ENCODE measurements at places on chromosomes 2 and 18.

DNA sequence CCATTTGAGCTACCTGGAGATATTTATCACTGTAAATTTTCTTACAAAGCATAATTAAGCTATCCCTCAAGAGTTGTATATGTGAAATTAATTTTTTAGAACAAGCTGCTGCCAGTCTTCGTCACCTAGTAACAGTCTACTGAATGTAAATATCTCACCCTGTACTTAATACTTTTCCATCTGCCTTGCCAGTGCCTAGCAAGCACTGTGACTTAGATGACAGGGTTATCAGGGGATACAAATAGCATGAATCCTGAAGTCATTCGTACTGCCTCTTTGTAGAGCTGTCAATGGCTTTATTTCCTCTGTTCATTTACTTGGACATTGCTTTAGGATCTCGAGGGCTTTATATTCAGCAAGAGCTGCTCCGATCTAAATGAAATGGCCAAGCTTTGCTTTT is 763.6 kb downstream of the ADCYAP1 start:
- no peak for DNase-seq

- DNase-seq = no peak
These were observed 3.0 kb downstream of the CLEC4F start for GRCh38 chr2:70817284-70817954.

GRCh38 chr2:214542295-214542694 is 131.4 kb downstream of the VWC2L start:
- no peak for DNase-seq

DNA sequence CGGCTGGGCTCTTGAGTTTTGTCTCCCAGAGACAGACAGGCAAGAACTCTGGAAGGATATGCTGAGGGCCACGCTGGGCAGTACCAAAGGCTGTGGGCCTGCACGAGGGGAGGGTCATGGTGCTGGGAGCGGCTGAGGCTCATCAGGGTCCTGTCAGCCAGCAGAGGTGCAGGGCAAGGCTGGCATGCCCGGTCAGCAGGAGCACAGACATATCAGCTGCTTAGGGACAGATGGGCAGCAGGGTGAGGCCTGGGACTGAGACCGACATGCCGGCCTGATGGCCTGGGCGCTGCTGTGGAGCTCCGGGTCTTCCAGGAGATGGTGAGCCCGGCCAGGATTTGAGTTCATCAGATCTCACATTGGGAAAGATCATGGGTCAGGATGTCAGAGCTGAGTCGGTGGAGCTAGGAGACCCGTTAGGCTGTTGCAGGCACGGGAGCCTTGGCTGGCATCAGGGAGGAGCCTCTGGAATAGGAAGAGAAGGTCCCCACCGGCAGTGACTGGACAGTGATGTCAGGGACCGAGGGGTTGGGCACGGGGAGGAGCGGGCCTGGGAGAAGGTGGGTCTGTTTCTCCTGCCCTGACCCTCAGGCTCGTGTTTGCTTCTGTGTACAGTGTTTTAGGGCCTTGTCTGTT is 18.8 kb downstream of the CNDP2 start:
- no peak for DNase-seq

DNA sequence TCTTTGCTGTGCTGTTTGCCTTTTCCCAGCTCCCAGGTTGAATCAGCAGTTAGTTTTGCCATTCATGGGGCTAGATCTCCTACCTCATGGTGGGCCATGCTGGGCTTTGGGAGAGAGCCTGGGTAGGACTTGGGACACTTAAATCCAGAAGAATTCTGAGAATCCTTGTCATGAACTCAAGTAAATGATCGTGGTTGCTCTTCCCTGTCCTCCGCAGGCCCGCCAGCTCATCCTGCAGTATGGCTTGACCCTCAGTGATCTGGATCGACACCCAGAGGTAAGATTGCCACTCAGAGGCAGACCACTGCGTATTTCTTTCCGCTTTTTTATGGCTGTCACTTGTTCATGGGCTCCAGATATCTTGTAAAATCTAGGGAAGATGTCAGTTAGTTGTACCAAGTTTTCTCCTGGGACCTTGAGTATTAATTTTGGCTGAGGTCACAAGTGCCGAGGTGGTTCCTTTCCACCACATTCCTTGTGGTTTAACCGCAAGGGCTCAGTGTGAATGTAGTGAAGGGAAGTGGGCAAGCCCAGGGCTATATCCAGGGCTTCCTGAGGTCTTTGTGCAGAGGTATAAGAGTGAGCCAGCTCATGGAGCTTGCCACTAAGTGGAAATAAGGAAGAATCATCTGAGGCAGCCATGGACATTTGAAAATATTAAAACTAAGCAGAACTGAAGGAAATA is 37.7 kb downstream of the RPIA start:
- DNase-seq = no peak

DNA sequence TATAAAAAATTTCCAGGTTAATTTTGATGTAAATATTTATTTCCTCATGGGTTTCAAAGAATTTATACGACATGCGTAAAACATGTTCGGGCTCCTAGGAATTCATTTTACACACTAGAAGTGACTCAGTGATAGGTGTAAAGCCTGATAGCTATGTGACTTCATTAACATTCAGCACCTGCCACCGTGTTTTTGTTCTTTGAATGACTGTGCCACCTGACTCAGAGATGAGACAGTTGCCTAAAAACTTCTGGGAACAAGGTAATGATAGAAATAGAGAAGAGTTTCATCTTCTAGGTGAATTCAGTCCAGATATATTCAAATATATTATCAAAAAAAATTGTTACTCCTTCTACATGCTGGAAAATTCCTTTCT is 10.0 kb downstream of the IL1R2 start:
- DNase-seq = no peak

- DNase-seq = peak; percentile 25
These were observed 48.5 kb downstream of the IL1R2 start for GRCh38 chr2:102040229-102040628.

- no peak for DNase-seq
These were observed 214.6 kb upstream of the HAAO start for GRCh38 chr2:43006834-43007543.

- no peak for DNase-seq
These were observed 209.8 kb downstream of the PHLPP1 start for GRCh38 chr18:62925031-62925688.

DNA sequence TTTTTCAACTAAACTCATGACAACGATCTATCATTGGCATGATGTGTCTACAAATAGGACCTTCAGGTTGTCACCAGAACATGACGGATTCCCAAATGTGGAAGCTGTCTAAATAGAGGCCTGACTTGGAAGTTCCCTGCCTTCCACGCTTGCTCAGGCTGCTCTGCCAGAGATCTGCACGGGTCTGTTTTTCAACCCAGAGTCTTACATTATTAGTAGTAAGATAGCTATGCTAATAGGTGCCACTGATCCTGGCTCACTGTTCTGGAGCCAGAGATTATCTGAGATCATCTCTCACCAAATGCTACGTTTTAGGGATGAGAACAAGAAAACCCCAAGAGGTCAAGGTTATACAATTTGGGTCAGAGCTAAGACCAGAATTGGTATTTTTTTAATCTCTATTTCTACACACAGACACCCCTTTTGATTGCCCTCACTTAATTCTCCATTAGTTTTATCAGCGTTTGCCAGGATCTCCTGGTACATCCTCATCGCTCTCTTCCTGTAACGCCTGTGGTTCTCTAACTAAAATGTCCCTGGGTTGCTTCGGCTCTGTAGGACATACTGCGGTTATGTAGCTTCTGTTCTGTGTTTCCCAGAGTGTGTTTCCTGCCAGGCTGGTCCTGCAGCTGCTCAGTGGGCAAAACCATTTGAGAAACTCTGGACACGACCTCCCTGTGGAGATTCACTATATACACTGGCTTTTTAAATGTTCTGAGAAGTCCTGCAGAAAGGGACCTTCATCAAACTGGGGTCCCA is 5.7 kb downstream of the CDC42EP3 start:
- peak; percentile 38 for DNase-seq

DNA sequence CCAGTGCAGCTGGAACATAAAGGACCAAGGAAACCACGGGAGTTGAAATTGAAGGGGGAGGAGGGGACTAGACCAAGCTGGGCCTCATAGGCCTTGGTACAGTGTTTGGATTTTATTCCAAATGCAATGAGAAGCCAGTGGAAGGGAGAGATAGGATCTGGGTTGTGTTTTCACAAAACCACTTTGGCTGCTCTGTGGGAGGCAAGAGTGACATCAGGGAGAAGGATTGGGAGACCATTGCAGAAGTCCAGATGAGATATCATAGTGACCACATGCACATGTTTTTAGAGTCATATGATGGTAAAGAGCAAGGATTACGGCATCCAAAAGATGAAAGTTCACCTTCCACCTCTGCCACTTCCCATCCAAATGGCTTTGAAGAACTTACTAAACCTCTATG is 210.2 kb downstream of the PAX3 start:
- DNase-seq = no peak

GRCh38 chr2:159163930-159164329 is 122.6 kb downstream of the WDSUB1 start:
- no peak for DNase-seq

DNA sequence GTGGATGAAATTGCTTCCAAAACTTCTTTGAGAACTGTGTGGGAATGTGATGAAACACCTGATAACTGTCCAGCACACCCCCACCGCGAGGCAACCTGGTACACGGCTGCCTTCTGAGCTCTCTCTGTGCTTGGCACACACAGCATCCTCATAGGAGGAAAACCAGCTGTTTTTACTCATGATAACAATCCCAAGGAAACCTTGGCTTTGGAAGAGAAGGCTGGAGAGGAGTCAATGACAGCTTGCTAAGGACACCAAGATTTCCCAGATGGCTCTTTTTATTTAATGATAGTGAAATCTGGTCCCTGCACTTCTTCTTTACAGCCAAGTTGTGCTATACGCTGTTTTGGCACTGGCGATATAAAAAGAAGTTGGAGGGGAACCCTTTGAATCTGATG is 232.5 kb upstream of the FN1 start:
- DNase-seq = no peak

DNA sequence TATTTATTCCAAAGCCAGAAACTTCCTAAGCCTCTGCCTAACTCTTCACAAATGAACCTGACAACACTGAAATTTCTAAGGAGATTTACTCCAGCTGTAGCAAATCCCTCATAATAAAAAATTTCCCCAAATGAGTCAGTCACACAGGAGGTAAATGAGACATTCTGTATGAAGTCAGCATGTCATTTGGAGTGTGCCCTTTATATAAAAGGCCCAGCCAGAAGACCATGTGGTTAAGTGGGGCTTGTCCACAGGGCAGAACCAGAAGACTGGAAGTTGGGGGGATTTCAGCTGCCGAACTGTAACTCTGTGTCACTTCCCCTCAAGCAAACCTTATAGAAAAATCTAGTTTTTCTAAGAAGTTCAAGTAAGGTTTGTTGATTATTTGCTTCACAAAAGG is 30.2 kb downstream of the NRP2 start:
- DNase-seq = peak; percentile 37

- no peak for DNase-seq
These were observed 104.9 kb upstream of the ITPRID2 start for GRCh38 chr2:181786371-181787228.

DNA sequence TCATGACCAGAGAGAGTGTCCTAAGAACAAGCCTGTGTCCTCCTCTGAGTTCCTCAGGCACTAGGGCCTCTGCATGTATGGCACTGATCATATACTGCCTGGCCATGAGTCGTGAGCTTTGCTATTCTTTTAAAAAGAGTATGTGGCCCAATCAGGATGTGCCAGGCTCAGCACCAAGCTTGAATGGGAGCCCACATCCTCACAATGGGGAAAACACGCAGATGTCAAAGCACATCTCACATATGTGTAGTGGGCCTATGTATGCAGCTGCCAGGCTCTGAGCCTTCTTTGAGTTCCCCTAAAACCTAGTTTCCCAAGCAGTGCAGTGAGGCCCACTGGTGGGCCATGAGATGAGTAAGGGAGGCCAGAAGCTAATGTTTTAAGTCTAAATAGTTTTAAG is 69.9 kb upstream of the SLC1A4 start:
- no peak for DNase-seq

DNA sequence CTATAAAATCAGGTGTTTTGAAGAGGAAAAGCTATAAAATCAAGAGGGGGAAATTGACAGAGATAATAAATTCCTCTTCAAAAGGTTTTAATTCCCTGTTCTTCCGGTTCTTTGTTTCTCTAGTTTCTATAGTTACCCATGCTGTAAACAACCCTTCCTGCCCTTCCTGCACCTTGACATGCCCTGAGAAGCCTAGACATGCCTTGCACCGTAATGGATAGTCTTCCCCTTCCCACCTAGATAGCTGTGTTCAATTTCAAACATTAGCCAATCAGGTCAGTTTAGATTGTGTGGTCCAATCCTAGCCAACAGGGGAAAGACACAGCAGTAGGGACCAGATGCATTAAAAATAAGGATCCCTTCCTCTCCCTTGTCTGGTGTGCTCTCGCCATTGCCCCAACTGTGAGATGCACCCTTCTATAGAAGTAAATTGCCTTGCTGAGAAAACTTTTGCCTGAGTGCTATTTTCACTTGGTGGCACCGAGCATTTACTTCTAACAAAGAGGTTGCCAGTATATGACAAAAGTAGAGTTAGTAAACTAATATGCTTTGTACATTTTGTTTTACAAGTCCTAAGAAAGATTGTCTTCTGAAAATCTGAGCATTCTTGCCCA is 27.1 kb downstream of the SULT1C4 start:
- no peak for DNase-seq

GRCh38 chr2:137986268-137986667 is 22.0 kb downstream of the HNMT start:
- no peak for DNase-seq

GRCh38 chr2:219350710-219351221 is 18.2 kb upstream of the RESP18 start:
- DNase-seq = no peak

DNA sequence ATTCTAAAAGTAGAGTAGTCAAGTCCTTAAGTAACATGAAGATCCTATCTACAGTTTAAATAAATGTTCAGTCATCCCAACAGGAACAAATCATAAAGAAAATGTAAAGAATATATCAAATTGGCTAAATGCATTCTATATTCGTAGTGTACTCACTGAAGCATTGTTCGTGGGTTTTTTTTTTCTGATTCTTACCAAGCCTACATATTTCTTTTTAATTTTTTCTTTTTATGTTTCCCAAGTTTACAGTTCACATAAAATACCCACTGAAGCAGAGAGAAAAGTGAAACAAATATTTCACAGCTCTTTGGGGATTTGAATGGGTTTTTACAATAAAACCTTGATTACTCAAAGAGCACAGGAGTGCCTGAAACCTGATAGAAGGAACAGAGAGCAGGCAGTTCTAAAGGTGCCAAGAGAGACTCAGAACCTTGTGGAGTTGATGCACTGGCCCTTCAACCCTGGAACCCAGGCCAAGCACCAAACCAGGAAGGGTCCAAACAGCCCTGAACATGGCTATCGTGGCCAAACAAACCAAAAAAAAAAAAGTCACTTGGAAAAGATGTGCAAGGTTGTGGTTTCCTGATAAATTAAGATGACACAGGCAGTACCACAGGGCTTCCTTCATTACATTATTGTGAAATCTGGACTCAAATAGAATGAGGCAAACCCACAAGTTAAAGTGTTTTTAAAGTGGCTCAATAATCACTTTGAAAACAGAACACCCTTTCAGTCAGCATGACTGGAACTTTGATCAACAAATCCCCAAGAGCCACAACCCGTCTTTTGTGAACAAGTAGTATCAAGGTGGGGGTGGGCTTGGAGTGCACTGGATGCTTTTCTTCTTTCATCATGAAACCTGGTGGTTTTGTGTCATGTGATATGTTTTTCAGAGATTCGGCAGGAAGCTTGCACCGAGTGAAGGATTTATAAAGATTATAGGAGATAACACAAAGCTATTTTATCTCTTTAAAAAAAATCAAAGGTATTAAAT is 245.0 kb upstream of the FN1 start:
- DNase-seq = peak; percentile 87

- peak; percentile 84 for DNase-seq
These were observed 22.2 kb upstream of the IL1RN start for GRCh38 chr2:113105047-113105785.

- DNase-seq = no peak
These were observed 169.9 kb downstream of the FAM210A start for GRCh38 chr18:13556502-13556901.

- no peak for DNase-seq
These were observed 27.9 kb downstream of the GLS start for GRCh38 chr2:190908532-190908931.

Measured in CD14-positive monocyte (primary cell).